ENCODE measurements at places on chromosomes 3 and 15.

GRCh38 chr3:196414469-196414868 lies 17.8 kb downstream of the UBXN7 start:
- DNase-seq: no peak

DNA sequence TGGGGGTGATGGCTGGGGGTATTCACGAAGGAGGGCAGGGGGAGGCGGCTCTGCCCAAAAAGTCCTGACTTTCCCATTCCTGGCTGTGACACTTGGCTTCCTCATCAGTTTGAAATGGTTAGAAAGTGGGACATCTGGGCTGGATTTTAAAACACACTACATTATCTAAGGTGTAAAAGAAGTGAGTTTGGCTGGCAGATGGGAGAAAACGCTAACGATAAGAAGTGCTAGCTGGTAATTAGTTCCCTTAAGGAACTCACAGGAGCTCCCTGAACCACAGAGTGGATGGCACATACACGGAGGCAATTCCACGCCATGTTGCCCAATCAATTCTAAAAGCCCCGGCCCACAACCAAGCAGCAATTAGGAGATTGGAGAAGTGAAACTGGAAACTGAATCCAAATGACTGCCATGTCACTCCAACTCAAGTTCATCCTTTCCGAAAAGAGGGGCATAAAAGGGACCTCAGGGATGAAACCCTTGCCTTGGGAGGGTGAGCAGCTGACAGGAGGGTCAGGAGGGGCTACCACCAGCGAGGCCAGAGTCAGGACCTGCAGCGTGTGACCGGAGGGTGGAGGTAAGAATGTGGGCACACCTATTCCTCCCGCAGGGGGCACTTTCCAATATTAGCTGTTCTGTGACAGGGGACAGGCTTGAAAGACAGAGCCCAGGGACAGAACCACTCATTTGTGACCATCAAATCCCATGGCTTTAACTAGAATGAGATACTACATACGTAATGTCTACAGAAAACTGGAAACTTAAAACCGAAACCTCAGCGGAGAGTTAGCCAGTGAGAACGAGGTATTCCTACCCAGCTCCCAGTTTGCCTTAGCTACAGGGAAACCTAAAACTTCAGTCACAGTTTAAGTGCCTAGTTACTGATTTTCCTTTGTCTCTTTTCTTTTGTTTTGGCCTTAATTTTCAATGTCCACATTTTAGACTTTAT lies 95.3 kb upstream of the OXTR start:
- DNase-seq: no peak

GRCh38 chr15:51759557-51760070 lies 8.2 kb downstream of the TMOD2 start:
- no peak for DNase-seq

DNA sequence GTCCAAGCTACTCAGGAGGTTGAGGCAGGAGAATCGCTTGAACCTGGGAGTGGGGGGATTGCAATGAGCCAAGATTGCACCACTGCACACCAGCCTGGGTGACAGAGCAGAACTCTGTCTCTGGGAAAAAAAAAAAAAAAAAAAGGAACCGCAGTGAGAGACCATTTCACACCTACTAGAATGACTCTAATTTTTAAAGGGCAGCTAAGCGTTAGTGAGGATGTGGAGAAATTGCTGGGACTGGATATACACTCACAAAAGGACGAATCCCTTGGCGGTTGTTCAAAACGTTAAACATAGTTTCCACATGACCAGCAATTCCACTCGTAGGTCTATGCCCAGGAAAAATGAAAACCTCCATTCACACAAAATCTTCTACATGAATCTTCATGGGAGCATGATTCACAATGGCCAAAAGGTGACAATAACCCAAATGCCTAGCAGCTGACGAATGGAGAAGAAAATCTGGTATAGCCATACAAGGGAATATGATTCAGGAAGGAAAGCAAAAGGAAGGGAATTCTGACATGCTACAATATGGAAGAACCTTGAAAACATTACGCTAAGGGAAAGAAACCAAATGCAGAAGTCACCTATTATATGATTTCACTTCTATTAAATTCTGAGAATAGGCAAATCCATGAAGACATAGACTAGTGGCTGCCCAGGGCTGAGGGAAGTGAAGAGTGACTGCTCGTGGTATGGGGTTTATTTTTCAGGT lies 127.0 kb downstream of the CHSY1 start:
- DNase-seq: no peak

DNA sequence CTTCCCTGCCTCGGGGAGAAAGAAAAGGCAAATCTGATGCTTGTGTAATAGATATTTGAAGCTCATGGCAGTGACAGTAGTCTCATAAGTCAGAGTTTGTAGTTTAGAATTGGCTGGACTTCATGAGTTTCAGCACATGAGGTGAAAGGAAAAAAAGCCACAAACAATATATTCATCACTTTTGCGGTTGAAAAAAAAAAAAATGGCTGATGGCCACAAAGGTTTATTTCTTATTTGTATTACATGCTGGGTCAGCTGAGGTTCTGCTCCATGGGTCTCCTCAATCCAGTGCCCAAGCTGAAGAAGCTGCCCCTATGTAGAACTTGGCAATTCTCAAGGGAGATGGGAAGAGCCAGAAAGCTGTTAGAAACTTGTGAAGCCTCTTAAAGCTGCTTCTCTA lies 2.2 kb upstream of the ZMAT3 start:
- no peak for DNase-seq

GRCh38 chr3:4398120-4398940 lies 68.7 kb downstream of the SUMF1 start:
- DNase-seq: no peak

- DNase-seq: no peak
These were observed 172.5 kb downstream of the PTPRG start for GRCh38 chr3:61733876-61734275.

DNA sequence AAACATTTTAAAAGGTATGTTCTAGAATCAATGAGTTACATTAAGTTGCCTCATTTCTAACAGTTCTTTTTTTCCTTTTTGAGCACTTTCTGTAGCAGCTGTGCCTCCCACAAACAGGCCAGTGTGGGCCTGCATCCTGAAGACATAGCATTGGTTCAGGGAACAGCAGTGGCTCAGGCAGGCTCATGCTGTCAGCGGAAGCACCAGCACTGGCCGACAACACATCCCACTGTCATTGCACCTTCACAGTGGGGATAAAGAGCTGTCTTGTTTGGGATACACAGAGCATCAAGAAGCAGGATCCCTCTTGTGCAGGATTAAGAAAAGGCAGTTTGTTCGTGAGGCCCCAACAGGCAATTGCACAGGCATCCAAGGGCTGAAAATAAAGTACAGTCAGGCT lies 123.3 kb downstream of the MOBP start:
- DNase-seq: no peak

DNA sequence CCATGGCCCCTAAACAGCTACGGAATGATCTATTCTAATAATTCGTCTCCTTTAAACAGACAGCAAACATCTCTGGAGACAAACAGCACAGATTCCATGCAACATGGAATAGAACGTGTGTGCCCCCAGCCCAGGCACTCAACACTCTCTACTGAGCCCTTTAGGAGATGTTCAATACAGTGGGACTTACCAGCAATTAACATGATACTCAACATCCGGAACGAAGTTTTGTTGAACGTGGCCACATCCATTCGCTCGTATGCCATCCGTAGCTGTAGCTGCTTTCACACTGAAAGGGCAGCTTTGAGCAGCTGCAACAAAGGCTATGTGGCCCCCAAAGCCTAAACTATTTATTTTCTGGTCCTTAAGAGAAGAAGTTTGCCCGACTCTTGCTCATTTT lies 3.5 kb downstream of the ADAMTS17 start:
- DNase-seq: no peak

DNA sequence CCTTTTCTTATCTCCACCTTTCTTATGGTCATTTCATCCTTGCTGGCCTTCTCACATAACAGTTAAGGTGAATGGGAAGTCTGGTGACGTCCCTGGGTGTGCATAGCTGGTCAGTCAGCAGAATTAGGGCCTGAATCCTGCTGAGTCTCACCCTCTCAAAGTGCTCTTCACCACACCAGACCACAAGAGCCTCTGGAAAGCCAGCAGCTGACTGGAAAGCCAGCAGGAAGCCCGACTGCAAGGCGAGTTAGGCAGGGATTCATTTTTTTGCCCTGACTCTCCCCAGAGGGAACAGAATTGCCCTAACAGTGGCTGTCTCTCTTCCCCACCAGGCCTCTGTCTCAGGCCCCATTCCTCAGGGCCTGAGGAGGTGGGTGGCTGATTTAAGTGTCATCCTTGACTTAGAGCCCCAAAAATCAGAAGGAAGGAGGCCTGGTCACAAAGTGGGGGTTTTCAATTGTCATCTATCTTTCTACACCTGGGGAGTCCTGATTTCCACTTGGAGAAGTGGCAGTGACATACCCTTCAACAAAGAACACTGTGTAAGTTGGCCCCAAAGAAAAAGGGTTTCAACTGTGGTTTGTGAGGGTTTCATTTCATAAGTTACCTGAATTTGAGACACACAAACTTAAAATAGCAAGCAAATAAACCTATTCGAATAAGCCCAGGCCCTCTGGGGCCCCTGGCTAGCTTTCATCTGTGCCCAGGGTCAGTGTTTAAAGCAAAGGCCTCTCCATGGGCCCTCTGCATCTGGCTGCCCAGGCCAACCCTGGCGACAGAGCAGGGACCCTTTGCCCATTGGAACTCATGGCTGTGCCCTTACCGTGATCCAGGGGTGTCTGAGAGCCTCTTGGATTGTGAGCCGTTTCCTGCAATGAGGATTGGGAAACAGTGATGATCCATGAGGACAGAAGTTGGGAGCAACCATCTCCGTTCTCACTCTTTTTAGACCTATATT lies 90.5 kb upstream of the HERC1 start:
- DNase-seq: no peak

DNA sequence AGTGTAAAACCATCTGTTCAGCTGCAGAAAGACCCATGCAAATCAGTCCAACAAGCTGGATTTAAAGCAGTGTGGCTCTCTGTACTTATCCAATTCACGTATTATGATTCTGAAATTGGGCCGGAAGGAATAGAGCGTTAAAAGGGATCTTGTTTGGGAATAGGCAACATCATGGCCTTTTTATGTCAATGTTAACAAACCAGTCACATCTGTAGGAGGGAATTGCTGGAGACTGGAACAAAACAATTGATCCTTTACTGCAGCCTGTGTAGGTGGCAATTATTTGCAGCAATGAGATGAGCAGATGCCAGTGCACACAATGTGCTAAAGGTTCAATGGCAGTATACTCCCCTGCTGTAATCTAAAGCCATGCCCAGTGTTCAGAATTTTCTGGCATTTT lies 887.4 kb upstream of the ROBO1 start:
- no peak for DNase-seq

- DNase-seq: no peak
These were observed 202.0 kb downstream of the GHSR start for GRCh38 chr3:172246107-172246844.

DNA sequence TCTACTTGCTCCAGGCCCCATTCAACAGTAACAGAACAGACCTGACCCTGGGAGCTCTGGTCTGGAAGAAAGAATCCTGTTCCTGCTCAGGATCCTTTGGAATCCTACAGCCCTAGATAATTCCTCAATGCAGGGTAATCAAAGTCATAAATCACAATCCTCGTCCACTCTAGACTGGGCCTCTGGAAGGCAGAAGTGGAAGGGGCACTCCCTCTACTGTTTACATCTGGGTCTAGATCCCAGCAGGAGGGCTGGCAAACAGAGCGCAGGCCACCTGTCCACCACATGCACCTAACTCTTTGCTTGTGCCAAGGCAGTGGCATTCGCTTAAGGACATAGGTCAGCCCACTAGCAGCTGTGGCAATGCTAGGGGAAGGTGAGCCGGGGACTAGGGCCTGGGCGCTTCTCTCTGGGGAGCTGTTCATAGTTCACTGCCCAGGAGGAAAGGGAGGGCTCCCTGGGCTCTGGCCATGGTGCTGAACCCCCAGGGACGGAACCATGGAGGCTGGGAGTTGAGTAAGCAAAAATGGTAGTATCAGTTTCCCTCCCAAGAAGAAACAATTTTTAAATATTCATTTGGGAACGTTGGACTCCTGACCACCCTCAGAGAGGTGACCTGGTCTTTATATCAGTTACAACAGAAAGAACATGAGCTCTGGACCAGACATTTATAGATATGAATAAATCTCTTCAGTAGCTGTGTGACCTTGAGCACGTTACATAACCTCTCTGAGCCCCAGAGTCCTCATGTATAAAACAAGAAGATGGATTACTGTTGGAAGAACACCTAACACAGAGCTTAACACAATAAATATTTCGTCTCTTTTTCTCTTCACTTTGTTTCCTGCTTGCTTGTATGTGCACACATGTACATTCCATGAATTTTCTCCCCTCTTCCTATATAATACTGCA lies 90.2 kb downstream of the NTRK3 start:
- DNase-seq: no peak

DNA sequence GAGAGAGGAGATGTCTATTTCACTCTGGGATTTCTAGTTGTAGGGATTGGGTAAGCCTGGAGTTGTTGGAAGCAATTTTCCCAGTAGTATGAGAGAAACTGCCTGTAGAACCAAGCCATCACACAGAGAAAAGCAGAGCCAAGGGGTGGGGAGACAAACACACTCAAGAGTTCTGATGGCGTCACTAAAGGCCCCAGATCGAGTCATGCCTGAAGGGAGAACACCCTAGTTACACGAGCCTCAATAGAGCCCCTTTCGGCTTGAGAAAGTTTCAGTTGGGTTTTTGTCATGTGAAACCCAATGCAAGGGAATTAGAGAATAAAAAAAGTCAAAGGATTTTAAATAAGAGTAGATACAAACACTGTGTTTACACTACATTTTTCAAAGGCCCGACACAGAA lies 66.1 kb upstream of the PFN2 start:
- no peak for DNase-seq

GRCh38 chr3:60189304-60189703 lies 1061.9 kb downstream of the FHIT start:
- no peak for DNase-seq

- DNase-seq: no peak
These were observed 16.5 kb downstream of the SEMA7A start for GRCh38 chr15:74417225-74417624.

- no peak for DNase-seq
These were observed 21.4 kb upstream of the ZBED2 start for GRCh38 chr3:111616417-111617105.

DNA sequence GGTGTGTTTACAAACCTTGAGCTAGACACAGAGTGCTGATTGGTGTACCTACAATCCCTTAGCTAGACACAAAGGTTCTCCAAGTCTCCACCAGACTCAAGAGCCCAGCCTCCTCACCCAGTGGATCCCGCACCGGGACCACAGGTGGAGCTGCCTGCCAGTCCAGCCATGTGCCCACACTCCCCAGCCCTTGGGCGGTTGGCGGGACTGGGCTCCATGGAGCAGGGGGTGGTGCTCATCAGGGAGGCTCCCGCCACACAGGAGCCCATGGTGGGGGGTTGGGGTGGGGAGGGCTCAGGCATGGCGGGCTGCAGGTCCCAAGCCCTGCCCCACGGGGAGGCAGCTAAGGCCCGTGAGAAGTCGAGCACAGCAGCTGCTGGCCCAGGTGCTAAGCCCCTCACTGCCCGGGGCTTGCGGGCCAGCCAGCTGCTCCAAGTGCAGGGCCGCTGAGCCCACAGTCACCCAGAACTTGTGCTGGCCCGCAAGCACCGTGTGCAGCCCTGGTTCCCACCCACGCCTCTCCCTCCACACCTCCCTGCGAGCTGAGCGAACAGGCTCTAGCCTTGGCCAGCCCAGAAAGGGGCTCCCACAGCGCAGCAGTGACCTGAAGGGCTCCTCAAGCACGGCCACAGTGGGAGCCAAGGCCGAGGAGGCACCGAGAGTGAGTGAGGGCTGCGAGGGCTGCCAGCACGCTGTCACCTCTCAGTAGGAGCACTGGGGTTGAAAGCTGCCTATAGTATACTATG lies 43.7 kb downstream of the CASR start:
- DNase-seq: no peak
